ENCODE measurements at places on chromosomes 16 and 17.
A peak's percentile ranks its signal among the peaks of the same experiment; 100 is the strongest.

DNA sequence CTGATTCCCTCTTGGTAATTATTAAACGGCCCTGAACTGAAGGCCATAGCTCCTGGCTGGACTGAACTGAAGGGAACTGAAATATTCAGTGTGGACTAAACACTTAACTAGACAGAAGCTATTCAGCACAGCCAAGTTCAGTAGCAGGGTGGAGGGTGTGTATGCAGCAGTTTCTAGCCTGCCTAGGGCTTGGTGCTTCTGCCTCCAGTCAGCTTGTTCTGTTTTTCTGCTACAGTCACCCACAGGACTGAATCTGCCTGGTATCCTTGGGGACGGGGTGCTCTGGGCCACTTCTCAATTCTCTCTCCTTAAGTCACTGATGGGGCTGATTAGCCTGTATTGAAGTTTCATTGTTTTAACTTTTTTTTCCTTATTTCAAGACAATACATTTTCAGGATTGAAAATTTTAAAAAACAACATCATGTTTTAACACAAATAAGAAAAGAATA, 77.1 kb downstream of the WWP2 start:
- no peak for DNase-seq

DNA sequence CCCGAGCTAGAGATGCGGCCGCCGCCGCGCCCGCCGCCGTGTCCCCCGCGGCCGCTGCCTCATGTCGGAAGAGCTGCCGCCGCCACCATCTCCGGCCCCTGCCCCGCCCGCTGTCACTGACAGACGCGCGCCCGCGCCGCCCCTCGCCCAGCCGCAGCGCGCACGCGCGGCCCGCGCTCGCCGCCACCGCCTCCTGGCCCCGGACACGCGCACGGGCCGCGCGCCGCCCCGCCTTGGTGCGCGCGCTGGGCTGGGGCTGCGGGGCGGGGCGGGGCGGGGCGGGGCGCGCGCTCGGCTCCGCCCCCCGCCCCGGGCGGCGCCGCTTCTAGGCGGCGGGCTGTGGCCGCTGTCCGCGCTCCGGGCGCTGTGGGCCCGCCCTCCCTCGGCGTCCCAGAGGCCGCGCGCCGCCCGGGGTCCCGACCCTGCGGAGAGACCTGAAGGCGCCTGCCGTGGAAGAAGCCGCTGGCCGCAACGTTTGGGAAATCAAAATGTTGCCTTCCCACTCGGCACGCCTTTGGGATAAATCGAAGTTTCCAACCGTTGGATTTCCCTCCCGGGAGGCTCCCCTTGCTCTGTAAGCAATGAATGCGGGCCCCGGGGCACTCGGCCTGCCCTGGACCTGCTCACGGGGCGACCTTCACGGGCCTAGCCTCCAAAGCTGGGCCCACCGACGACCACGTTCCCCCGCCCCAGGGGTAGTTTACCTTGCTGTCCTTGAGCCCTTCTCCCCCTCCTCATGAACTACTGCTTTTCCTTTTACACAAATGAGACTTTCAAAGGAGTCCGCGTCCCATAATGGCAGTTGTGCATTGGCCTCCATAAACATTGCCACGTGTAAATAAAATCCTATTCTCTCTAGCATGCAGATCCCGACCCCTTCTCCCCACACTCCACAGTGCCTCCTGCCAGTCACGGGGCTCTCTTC, at the start of gene ADCY9:
TSS of gene ADCY9 (minus strand) at position 118 of the 925 bp plus-strand sequence. CDS start 1,000 bp downstream, outside the sequence.
- peak; percentile 72 for DNase-seq

GRCh38 chr17:17416400-17417360, 60.1 kb upstream of the MED9 start:
- DNase-seq, result no peak

DNA sequence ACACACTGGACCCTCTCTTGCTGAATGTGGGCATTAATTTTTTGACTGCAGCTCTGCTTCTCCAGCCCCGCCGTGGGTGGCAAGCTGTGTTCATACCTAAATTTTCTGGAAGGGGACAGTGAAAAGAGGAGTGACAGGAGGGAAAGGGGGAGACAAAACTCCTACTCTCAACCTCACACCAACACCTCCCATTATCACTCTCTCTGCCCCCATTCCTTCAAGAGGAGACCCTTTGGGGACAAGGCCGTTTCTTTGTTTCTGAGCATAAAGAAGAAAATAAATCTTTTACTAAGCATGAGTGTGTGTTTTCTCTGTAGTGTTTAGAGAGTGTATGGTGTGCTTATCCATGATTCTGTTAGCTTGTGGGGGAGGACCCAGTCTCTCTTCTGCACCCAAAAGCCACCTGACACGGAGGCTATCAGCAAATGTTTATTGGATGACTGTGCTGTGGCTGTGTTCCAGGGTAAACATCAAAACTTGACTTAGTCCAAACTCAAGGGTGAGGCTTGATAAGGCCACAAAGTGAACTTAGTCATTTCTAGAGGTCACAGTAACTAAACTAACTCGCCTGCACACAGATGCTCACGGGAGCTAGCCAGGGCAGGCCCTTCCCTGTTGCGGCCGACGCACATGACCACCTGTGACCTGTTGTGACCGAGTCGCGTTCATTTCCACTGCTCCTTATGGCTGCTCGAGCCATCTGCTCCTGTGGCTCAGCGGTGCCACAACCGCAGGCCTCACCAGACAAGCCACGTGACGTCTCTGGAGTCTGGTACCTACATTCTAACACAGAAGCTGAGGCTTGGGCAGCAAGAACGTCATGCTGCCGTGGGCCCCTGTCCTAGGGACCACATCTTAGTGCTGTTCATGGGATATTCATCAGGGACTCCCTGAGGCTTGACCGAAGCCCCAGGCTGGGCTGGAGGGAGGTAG, 9.8 kb upstream of the MED11 start:
- no peak for DNase-seq
